ENCODE measurements at places on chromosomes 3 and 15.

DNA sequence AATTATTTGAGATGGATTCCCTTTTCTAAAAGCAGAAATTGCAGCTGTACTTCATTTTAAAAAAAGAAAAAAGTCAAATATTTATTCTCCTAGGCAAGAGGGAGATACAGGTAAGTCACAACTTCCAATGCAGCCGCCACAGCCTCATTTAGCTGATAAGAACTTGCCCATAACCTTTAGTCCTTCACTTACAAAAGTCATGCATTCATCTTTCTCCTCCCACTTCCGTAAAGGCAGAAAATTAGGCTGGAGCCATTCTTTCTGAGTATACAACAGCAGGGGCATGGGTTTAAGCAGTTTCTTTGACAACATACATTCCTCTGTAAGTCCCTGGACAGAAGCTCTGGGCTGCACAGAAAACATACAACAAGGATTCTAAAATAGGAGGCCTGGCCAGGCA lies 4.3 kb downstream of the SUCLG2 start:
- DNase-seq, result no peak

- DNase-seq, result no peak
Measured at GRCh38 chr3:74271541-74271940, 342.9 kb downstream of the CNTN3 start.

GRCh38 chr3:67109651-67110204 lies 111.6 kb downstream of the KBTBD8 start:
- peak; percentile 10 for DNase-seq

GRCh38 chr3:35641331-35641730 lies 2.0 kb downstream of the ARPP21 start:
- DNase-seq, result no peak

DNA sequence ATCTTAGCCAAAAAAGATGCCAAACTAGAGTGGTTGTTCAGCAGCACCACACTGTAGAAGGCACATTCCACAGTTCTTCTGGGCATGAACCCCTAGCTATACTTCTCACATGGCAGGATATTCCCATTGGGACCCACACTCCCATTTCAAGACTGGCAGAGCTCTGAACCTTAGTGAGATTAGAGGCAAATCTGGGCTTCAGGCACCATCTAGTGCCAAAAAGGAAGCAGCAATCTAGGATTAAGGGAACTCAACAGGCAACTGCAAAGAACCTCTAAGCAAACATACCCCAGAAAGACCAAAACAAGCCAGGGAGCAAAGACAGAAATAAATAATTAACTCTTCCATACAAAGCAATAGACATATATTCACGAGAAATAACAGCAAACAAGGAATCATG lies 66.2 kb downstream of the TAFA4 start:
- no peak for DNase-seq

DNA sequence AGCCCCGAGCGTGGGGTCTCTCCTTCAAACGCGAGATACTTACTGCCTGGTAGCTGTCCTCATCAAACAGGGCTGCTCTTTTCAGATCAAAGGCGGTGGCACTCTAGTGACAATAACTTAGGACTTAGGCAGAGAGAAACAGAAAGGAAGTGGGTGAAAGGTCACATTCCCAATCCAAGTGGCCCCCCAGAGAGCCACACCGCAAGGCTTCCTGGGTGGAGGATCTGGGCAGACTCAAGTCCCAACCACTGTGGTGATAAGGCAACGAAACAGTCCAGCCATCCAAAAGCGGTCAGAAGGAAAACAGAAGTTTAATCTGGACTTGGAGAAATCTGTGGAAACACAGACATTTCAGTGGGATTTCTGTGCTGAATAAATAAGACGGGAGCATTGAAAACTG lies 227.2 kb downstream of the ADAMTS17 start:
- no peak for DNase-seq

GRCh38 chr3:58749948-58750347 lies 83.4 kb upstream of the FAM3D start:
- DNase-seq, result no peak

DNA sequence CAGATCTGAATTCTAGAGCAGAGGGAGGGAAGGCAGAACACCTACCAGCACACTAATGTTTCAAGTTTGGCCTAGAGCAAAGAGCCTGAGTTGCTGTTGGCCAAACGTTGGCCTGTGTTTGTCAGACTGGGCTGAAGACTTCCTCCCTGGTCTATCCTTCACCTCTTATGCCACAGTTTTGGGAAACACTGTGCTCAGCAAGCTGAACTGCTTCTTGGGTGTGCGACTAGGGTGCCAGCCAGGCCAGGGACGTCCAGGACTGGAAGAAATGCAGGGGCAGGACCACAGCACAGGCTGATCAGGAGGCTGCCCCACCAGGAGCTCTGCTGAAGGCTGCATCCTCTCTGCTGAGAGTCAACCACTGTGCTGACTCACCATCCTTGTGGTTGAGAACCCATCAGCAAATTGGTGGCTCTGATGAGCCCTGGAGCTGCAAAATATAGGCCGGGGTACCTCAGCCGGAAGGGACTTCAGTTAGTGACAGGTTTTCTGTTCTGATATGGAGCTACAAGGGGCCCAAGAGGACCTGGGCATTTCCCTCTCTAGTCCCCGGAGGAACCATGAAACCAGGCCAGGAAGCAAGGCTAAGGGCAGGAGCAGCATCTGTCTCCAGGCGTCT lies 131.6 kb upstream of the RASGRP1 start:
- DNase-seq, result no peak

- DNase-seq, result no peak
Measured at GRCh38 chr3:149895769-149896168, 74.9 kb downstream of the PFN2 start.

DNA sequence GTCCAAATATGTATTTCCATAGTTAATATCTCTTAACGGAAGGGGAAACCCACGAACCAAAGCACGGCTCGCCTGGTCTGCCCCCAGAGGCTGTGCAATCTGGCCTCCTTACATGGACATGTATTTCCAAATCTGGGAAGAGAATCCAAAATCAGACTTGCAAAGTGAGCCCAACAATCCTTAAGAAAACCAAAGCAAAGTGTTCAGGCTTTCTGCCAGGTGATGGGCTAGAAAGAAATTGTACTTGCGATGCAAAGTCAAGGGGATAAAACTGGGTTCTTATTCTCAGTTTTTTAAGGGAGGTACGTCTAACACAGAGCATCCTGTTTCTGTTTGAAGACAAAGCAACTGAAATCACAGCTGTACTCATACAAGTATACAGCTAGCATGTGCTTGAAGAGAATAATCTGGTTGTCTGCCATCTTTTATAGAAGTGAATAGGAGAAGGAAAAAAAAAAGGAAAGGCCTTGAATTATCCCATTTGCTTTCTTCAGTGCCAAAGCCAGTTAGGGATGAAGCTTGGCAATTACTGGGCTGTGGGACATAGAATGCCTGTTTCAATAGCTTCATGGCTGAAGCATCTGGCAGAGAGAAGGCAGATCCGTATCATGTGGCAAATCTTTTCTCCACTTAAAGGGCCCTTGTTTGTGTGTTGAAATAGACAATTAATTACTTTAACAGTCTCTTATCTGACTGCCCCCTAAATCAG lies 48.4 kb downstream of the LRIG1 start:
- DNase-seq, result no peak

- no peak for DNase-seq
Measured at GRCh38 chr3:121696186-121696585, 35.5 kb upstream of the HCLS1 start.

DNA sequence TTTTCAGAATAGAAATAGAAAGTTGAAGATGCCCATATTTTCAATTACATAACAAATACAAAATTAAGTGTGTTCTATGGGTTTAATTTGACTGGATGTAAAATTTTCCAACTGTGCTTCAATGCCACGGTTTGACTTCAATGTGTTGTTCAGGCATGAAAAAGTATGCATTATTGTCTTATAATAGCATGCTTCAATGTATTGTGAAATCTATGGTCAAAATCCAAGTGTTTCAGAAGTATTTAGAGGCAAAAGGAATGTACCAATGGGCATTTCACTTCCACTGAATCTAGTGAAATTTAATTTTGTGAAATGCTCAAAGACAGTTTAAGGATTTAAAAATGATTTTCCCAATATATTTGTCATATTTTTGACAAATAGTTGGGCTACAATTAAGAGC lies 16.0 kb downstream of the NEK10 start:
- DNase-seq, result no peak

DNA sequence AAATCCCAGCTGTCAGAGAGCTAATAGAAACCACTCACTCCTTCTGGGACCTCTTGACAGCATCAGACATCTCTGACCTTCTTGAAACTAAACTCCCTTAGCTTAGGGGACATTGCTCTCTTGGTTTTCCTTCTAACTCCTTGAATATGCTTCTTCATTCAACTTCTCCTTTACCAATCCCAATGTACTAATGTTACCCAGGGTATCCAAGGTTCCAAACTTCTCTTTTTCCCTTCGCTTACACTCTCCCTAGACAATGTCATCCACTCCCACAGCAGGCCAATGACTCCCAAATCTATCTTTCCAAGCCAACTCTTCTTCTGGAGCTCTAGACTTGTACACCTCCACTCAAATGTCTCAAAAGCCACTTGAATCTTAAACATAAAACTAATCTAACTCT lies 14.6 kb downstream of the HEXA start:
- DNase-seq, result no peak

DNA sequence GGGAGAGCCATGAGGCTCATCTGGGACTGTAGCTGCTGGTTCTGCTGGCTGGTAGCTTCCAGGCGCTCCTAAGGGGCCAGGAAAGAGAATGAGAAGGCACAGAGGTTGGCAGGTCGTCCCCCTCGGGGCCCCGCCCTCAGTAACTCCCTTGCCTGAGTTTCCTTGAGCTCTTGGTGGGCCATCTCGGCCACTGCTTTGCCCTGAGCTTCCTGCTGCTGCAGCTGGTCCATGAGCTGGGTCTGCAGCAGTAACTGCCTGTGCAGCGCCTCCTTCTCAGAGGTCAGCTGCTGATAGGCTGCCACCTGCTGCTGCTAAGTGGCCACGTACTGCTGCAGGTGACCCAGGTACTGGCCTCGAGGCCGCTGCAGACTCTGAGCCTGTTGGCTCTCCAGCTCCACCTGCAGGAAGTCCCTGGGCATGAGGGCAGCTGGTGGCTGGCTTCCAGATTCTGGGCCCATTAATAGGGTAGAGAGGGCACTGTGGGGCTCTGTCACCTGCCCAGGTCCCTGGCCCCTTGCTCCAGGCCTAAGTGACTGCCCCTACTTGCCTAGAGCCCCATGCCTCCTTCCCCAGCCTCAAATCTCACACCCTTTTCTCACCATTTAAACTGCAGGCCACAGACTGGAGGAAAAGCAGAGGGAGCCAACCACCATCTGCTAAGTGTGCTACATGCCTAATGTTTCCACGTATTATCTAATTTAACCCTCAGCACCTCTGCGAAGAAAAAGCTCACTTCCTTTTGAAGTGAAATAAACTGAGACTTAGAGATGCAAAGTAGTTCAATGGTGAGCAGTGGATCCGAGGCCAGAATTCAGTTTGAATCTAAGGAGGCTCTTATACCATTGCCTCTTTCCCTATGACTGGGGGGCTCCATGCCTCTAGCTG lies 10.8 kb upstream of the VPS33B start:
- peak; percentile 15 for DNase-seq

DNA sequence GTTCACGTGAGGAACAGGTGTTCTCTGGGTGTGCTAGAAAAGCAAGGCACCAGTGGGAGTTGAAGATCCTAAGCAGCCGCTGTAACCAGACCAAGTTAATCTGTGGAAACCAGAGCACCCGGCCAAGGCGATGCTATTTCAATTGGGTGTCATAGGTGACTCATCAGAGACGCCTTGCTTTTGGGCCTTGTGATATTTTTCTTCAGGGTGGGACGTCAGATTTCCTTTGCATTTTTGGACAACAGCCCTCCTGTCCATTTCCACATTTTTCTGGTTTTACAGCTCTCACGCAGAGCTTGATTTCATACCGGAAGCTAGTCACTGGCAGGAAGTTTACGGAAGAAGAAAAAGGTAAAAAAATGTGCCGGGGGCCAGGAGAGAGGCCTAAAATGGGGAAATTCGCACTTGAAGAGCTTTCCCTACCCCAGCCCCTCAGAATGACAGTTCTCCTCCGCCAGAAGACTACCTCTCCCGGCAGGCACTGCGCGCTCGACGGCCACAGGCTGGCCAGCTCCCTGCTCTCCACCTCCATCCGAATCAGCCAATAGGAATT lies 471 bp upstream of the KBTBD8 start:
- DNase-seq, result peak; percentile 19

DNA sequence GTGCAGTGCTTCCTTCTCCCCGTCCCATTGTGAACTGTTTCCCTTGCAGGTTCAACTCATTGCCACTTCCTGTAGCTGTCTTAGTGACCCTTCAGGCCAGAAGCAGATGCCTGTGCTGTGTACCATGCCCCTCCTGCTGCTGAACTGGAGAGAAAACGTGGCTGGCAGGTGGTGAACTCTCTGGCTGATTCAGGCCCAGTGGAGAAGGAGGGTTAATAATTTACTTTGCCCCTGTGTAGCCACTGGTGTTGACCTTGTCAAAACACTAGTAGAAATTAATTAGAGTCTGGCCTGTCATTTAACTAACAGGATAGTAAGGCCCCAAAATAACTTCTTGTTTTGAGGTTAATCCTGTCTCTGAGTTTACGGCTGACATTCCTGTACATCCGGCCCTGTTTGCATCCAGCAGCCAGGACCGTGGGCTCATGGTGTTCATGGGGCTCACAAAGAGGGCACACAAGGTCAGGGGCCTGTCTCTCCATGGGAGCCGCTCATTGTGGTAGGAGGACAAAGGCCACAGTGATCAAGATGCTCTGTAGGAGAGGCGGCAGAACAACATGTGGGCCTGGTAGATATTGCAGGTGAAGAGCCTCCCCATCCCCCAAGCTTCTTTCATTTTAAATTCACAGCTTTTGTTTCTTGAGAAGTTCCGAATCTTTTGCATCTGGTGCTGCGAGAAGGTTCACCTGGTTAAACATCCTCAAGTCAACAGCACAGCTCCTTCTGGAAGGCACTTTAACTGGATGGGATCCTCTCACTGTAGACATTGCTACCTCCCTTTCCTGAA lies 101.6 kb downstream of the CGNL1 start:
- DNase-seq, result no peak

DNA sequence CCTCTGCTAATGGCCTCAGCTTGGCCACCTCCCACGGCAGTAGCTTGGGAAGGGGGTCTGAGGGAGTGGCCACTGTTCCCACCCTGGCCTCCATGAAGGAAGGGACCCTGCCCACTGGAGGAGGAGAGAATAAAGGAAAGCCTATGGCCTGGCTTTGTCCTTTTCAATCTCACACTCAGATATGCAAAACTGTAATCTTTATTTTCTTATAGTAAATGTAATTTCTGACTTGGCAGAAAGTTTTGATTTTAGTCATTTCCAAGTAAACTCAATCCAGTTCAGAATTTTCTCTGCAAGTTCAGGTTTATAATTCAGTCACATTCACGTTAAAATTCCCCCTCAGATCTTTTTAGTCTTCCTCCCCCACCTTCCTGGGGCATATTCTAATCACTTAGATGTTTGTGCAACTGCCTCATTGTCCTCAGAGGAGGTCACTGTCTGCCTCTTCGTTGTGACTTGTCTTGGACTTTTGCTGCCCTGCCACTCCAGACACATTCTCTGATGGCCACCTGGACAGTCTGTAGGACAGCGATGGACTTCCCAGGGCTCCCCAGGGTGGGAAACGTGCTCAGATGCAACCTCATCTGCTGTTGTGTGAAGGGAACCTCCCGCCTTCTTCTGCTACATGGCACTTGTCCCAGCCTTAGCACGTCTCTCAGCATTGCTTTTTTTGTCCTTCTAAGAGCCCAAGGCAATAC lies 222.8 kb upstream of the TBL1XR1 start:
- no peak for DNase-seq

Data from germinal center (tissue), 1 donor.